Dorsolateral prefrontal cortex (tissue), 122 donors: ENCODE measurements at places on chromosomes 3 and 15.

DNA sequence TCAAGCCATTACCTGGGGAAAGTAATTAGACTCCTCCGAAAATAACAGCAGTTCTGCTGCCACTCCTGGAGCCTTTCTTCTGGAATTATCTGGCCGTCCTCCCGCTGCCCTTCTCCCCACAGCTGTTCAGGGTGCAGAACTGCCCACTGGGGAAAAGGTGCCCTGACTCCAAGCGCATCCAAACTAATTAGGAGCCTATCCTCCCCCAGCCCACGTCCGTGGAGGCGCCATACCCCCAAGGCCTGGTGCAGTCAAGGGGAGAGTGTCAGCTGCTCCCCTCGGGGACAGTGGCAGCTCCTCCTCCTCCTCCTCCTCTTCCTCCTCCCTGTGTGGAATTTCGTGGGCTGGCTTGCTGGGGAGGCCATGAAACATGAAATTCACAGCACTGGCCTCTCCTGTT is 177.2 kb downstream of the XXYLT1 start:
- DNase-seq = no peak

- no peak for DNase-seq
Observed at GRCh38 chr3:16809993-16810392, 74.8 kb upstream of the PLCL2 start.

DNA sequence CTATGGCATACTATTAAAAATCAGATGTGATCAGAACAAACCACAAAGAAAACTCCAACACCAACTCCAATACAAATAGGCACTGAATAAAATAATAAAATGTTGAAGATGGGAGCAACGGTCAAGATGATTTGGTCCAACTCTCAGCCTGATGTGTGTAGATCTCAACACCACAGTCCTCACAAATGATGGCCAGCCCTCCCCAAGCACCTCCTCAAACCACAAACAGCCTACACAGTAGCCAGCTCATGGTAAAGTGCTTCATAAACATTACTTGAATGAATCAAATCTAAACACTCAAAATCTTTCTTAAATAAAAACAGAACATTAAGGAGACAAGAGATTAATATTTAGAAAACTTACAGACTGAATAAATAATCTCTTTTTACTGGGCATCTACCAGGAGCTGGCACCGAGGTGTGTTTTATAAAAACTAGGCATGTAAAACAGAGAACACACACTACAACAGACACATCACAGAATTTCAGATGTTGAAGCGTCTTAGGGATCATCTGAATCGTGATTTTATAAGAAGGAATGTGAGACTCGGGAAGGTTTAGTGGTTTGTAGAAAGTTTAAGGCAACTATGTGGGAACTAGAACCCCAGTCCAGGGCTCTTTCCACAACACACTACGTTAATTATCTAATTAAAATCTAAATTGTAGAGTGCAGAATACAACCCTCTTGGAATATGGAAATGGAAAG is 102.4 kb downstream of the MYLK start:
- no peak for DNase-seq

DNA sequence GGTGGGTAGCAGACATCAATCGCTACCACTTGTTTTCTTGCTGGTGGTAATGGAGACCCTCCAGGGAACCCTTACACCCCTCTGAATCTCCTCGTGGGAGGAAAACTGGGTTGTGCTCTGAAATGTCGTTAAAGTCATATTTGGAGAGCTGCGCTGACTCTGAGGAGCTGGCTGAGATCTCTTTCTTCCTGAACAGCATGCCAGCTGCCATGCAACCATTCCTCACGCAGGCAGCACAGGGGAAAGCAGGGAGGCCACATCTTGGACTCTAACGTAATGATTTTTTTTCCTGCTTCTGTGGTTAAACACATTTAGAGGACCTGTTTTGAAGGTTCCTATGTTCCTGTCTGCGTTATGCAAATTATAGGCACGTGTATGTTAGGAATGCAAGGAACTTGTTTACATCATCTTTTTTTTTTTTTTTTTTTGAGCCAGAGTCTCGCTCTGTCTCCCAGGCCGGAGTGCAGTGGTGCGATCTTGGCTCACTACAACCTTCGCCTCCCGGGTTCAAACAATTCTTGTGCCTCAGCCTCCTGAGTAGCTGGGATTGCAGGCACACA is 156.7 kb downstream of the TJP1 start:
- DNase-seq = no peak

GRCh38 chr15:66411190-66411589 is 24.5 kb downstream of the MAP2K1 start:
- no peak for DNase-seq

DNA sequence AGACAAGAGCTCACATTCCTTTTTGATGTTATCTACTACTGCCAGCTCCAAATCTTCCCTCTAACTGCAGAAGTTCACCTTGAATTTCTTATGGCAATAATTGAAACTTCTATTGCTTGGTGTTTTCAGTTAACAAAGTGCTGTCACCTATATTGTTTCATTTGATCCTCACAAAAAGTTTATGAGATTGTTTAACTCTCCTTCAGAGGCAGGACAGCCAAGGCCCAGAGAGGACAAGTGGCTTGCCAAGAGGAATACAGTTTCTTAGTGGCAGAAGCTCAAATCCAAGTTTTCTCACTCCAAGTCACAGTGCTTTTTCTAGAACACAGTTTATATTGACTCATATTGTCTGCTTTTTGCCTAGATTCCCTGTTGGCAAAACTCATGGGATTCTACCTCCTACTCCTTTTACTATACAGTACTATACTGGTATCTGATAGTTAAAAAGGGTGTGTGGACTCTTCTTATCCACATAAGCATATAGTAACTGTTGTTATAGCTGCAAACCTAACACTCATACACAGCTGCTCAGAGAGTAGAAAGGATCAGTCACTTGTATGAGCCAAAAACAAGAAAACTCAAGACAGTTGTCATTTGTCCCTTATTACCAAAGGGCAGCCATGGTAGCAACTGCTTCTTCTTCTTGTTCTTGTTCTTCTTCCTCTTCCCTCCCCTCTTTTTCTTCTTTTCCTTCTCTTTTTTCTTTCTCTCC is 15.9 kb downstream of the TM4SF4 start:
- no peak for DNase-seq
